Dorsolateral prefrontal cortex (tissue), 122 donors: ENCODE measurements at places on chromosomes 11 and 22. TPM values are rescaled to one million over a fixed set of nuclear protein-coding genes. Genes with fewer than 3 reads are reported as not detected.

The CABP4 gene
- 0.95 TPM for total RNA-seq

The GLYATL1 gene
- 1.0 TPM for total RNA-seq

The PPP2R5B gene
- total RNA-seq: 104 TPM

The LRRC55 gene
- total RNA-seq: 8.5 TPM

The GSTP1 gene
- 145 TPM for total RNA-seq

The PYGM gene
- 22.6 TPM for total RNA-seq

The HDHD5 gene
- 19.6 TPM for total RNA-seq

The DSCAML1 gene
- total RNA-seq: 34.9 TPM
